ENCODE measurements at places on chromosomes 3 and 15.

- no peak for DNase-seq
Measured at GRCh38 chr3:58384381-58385090, 49.1 kb downstream of the PDHB start.

DNA sequence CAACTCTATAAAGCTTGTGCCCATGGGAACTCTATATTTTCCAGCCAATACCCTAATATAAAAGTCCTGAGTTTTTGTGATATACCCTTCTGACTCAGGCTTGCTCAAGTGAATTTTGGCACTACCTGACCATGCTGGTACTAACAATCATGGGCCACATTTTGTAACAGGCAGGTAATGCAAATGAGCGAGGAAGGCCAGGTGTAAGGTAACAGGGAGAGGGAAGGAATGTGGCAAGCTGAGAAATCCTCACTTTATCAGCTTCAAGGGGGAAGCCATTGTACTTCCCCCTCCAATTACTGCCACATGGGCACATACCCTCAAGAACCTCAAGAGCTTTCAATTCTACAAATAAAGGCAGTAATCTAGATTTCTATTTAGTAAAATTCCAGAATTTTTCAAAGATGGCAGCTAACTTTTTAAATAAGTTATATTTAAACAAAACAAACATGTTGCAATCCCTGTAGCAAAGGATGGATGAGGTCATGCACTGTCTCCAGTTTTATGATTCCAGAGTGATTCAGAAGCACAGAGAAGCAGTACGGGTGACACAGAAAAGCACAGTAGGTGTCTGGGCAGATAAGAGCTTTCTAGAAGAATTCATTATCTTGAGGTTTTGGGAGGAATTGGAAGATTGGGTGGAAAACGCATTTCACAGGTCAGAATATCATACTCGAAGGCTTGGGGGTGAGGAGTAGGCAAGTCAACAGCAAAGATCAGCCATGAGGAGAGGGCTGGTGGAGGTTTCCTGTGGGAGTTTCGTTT is 87.6 kb downstream of the FOXP1 start:
- DNase-seq, result no peak

GRCh38 chr3:128824132-128824850 is 55.1 kb upstream of the ACAD9 start:
- no peak for DNase-seq

- DNase-seq, result no peak
Measured at GRCh38 chr15:42939841-42940240, 19.3 kb upstream of the TTBK2 start.

DNA sequence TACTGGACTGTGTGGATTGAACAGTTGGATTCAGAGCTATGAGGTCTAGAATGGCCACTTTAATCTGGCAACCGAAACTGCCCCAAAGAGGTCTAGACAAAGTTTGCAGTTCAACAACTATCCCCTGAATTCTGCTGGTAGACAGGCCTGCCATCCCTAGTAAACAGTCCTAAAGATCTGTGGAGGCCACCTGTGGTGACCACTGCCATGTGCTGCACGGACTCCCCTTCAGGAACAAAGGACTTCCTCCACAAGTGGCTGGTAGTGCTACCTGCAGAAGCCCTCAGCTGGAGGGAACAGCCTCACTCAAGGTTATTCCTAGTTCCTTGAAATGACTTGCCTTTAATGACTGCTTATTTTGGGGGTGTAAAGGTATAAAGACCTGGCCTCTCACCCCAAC is 6.1 kb downstream of the TNFAIP8L3 start:
- no peak for DNase-seq

DNA sequence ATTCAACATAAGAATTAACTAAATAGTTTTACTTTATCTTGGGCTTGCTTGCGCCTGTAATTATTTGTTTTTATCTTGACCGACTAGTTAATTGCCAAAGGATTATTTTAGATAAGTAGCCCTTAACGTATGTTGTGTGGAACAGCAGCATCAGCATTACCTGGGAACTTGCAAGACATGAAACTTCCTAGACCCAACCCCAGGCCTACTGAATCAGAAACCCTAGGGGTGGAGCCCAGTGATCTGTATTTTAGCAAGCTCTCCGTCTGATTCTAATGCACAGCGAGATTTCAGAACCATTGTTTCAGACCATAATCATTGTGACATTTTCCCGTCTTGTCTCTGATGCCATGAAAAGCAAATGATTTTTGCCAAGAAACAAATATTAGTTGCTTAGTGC is 31.1 kb downstream of the FILIP1L start:
- no peak for DNase-seq

DNA sequence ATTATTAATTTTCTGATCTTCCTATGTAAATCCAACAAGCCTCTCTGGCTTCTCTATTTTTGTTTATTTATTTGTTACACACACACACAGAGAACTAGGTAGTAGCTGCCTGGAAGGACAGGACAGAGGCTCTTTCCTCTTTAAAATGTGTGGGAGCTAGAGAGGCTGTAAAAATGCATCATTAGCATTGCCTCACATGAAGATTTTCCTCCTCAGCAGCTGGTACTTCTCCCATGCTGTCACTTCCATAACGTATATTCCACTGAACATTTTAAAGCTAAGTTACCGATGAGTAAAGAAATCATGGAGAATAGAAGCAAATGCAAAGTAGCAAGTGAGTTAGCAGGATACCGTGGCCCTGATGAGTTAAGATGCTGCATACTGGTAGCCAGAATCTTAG is 63.9 kb downstream of the IMPG2 start:
- DNase-seq, result no peak

DNA sequence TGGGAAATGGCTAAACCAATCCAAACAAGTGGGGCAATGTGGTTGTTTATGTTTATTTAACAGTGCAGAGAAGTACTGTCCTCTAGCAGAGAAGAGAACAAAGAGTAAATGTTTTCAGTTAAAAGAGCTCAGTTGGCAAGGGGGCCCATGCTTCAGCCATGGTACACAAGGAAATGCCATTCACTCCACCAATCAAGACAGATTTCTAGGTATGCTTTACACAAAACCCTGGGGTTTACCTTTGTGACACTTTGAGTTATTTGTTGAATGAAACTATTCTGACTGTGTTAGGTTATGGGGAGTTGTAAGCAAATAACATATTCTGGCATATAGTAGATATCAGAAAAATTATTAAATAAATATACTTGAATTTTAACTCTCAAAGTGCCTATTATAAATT is 228.5 kb upstream of the MME start:
- DNase-seq, result no peak

DNA sequence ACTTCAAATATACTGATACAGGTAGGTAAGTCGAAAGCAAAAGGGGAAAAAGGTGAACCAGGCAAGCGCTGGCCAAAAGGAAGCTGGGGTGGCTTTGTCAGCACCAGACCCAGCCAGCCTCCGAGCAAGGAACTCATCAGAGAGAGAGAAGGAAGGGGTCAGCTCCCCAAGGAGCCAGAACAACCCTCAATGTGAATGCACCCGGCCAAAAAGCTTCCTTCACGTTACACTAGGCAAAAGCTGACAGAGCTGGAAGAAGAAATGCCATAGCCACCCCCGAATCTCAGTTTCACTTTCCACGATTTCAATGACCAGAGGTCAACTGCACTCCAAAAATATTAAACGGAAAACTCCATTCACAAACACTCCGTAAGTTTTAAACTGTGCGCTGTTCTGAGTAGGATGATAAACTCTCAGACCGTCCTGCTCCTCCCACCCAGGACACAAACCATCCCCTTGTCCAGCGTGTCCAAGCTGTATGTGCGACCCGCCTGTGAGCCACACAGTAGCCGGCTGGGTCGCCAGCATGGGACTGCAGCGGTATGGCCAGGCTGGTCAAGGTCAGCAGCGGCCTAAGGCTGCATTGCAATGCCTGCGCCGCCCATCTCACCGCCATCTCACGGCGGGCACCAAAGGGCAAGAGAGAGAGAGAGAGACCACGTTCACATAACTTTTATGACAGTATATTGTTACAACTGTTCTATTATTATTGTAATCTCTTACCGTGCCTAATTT is 29.7 kb downstream of the CYFIP1 start:
- DNase-seq, result no peak

Data from CD4-positive, alpha-beta memory T cell (primary cell).